Activated CD8-positive, alpha-beta memory T cell treated with anti-CD3 and anti-CD28 coated beads for 4 hours (primary cell): ENCODE measurements at places on chromosomes 4 and X.

DNA sequence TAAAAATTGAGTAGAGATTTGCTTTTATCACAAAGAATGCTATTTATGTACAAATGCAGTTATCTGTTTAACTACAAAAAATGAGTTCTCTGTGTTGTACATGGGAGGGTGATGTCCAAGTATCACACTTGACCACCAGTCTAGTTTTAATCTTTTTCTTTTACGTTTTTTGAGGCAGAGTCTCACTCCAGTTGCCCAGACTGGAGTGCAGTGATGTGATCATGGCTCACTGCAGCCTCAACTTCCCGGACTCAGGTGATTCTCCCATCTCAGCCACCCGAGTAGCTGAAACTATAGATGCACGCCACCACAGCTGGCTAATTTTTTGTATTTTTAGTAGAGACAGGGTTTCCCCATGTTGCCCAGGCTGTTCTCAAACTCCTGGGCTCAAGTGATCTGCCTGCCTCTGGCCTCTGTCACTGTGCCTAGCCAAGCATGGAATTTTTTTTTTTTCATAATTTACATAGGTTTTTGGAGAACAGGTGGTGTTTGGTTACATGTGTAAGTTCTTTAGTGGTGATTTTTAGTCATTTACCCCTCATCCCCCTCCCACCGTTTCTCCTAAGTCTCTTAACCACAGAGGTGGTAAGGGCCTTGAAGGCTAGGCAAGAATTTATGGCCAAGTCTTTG, 47.9 kb upstream of the RPA4 start:
- DNase-seq = no peak

- no peak for DNase-seq
Observed at GRCh38 chrX:38327775-38328081, 419 bp upstream of the RPGR start.

DNA sequence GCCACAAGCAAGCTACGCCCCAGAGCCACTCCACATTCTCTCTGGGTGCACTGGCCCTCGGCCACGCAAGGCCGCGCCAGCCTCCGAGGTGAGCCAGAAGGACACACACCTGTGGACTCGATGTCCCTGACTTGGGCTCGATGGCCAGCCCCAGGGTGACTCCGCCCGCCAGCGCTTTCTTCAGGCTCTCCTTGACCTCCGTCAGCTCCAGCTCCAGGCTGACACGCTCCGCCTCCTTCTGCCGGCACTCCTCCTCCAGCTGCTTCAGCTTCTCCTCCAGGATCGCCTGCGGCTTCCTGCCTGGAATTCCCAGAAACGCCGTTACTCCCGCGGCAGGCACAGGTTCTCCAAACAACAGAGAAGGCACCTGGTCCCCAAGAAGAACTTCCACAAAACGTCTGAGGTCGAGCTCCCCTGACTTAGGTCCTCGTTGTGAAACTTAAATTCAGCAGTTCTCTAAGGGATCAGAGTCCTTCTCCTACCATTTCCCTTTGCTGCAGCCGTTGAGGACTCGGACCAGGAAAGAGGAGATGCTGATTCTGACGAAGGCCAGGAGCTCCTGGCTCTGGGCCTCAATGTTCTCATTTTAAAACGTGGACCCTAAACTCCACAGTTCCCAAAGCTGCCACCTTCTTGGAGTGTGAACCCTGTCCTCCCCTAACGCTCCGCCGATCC, 166.8 kb downstream of the AFAP1 start:
- no peak for DNase-seq

DNA sequence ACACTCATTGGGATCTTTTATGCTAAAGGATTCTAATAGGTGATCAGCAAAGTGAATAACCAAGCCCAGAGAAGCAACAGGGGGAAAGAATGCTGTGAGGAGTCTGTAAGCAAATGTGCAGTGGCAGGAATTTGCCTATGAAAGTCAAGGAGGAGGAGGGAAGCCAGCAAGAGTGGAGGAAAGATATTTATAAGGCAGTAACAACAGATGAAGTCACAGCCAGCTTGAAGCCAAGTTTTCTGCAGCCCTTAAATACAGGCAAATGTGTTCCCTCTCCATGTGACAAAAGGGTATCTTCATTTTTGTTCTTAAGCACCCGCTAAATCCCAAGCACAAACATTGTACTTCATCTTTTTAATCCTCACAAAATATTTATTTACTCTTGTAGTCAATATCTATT, 275.0 kb upstream of the CLNK start:
- no peak for DNase-seq

DNA sequence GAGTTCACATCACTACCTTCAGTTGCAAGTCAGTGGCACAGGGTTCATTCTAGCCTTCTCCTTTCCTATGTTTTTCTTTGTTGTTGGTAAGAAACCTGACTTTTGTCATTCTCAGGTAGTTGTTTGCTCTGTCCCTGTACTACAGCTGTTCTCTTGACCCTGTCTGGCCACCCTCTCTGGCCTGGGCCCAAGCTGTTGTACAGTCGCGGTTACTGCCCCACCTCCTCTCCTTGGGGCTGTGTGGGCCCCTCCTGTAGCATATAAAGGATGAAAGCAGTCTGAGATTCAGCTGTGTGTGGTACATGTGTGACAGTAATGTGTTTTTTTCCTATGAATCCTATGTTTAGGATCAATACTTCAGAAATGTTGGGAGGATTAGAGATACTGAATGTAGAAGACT, 12.5 kb downstream of the MOB1B start:
- no peak for DNase-seq

DNA sequence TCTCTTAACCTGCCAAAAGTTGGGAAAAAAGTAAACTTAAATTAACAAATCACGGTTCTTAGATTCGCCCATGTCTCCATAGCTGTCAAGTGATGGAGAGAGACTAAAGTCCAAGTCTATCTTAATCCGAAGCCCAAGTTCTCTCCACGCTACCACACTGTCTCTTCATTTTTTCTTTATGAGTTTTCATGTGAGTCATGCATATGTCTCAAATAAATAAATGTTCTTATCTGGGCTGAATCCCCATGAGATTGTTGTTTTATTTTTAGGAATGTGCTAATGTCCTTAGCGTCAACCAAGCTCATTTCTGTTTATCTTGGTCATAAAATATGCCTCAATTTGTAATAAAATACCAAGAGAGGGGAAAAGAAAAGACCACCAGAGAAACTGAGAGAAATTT, 169.3 kb downstream of the RCHY1 start:
- DNase-seq = no peak

- no peak for DNase-seq
Observed at GRCh38 chr4:169377367-169377766, 106.6 kb upstream of the SH3RF1 start.

DNA sequence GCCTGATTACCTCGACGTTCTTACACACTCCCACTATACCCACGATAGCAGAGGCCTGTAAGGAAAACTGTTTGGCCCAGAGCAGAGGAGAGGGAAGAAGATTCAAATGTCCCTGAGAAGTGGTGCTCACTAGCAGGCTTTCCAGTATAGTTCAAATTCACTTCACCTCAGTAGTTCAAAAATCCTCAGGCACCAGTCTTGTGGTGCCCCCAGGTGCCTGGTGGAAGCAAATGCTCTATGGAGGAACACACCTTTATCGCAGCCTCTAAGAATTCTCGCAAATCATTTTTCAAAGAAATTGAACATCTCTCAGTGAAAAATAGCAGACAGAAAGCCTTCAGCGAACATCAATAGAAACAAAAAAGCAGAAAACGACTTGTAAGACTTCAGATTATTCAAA, 12.2 kb upstream of the MTMR1 start:
- no peak for DNase-seq

GRCh38 chr4:152185786-152186550, 349.9 kb downstream of the FBXW7 start:
- no peak for DNase-seq

DNA sequence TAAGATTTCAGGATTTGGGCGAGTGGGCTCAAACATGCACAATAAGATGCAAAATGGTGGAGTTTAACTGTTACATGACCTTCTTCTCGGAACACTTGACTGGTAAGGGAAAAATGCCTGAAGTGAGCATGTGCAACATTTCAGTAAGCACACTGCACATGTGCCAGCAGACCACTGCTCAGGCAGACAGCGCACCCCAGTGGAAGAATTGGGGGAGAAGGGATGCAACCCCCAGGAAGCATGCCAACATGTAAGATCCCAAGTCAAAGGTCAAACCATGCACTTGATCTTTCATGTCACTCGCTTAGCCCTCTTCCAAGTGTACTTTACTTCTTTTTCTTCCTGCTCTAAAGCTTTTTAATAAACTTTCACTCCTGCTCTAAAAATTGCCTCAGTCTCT, 256.3 kb downstream of the CENPC start:
- DNase-seq = no peak

GRCh38 chrX:43836435-43837184, 45.6 kb downstream of the MAOB start:
- no peak for DNase-seq

GRCh38 chrX:147890756-147891155, 21.0 kb upstream of the FMR1 start:
- no peak for DNase-seq

DNA sequence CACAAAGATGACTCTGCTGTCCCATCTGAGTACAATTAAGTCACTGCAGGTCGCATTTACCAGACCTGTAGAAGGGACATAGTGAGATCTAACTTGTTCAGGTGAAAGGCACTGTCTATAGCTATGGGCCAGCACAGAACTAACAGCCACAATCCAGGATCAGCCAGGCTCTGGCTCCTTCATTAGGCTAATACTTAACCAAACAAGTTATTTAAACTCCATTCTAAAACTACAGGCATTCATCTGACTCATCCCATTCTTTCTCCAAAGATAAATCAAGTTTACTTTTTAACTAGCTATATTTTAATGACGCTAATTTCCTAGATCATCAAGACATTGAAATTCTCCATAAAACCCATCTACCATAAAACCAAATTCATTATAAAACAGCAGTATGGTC, 62.5 kb downstream of the STX18 start:
- no peak for DNase-seq

DNA sequence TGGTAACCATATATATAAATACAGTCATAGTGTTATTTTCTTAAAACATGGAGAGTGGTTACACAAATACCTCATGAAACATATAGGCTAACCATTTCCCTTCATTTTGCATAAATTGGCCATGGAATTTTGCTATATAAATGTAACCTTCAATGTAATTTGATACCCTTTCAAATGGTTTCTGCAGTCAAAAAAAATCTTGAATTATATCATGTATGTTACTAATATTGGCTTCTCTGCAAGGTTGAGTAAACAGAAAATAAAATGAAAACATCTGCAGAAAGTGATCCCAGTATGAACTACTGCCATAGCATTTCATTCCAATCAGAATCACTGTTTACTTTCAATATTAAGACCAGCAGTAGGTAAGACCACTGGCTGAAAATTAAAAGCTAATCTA, 1165.9 kb upstream of the TENM3 start:
- no peak for DNase-seq

GRCh38 chr4:25538430-25538829, 117.2 kb upstream of the SLC34A2 start:
- DNase-seq = no peak

DNA sequence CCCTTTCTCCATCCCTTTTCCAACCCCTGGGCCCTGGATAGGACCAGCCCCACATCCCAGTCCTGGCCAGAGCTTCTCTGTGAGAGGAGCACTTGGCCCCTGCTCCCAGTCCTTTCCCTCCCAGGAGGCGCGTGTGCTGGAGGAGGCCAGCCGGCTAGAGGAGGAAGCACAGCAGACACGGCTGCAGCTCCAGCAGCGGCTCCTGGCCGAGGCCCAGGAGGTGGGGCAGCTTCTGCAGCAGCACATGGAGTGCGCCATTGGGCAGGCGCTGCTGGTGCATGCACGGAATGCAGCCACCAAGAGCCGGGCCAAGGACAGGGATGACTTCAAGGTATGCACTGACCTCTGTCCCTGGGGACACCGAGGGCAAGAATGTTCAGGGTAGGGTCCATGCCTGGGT, 87.5 kb downstream of the EVC start:
- no peak for DNase-seq
